ENCODE measurements at places on chromosomes 2 and 18.

DNA sequence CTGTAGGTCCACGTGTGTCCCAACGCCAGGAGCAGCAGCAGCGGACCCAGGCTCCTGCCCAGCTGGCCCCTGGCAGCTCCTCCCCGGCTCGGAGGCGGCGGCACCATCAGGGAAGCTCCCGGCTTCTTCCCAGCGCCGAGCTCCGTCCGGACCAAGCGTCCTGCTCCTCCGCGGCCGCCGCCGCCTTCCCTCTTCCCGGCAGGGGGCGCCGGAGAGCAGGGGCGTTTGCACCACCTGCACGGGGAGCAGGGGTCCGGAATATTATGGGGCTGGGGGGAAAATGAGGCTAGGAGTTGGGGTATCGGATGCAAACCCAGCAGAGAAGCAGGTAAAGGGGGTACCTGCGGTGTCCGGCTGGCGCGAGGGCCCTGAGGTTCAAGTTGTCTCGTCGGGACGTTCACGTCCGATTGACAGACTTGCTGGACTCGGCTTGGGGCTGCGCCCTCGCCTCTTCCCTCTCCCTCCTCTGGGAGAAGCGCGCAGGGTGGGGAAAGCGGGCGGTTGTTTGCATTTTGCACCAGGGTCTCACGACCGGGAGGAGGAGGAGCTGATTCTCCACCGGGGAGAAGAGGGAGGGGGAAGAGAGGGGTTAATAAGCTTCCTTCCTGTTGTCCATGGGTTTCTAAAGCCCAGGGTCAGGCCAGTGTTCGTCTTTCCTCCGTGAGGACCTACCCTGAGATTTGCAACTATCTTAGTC, at the start of gene CCBE1:
Gene CCBE1, minus strand, starts transcription at position 188 of the 697 bp plus-strand sequence.
- DNase-seq, result peak; percentile 1

- DNase-seq, result no peak
Observed at GRCh38 chr18:75110846-75111415, 98.0 kb downstream of the PTGR3 start.

- no peak for DNase-seq
Observed at GRCh38 chr2:240538031-240538780, 19.6 kb downstream of the ANKMY1 start.

DNA sequence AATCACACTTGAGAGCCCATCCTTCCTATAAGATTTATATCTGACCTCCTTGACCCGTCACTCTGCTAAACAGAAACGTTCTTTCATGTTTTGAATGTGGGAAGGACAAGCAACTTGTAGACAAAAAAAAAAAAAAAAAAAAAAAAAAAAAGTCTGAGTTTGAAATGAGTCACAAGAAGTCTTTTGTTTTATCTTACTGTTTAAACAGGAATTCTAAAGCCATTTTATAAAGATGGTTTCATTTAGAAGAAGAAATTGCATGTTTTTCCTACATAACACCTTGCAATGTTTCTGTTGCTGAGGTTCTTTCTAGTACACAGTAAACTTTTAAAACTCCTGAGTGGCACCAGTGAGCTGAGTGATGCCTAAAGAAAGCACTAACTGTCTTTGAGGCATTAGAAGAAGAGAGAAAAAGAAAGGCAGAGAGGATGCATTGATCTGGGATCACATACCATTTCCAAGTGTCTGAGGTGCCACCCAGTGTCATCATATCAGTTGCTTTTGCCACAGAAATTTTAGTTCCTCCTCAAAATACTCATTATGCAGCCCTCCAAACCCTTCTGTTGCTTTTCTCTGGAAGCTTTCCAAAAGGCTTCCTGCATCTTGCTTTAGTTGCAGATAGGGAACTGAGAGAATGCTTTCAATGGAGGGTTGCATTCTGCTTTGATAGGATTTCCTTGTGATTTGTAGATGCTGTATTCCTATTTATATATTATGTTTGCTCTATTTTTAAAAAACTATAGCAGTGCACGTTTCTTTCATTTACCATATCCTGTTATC, 69.1 kb downstream of the ACVR2A start:
- DNase-seq, result no peak

GRCh38 chr2:130319536-130319935, 23.2 kb upstream of the IMP4 start:
- DNase-seq, result no peak

DNA sequence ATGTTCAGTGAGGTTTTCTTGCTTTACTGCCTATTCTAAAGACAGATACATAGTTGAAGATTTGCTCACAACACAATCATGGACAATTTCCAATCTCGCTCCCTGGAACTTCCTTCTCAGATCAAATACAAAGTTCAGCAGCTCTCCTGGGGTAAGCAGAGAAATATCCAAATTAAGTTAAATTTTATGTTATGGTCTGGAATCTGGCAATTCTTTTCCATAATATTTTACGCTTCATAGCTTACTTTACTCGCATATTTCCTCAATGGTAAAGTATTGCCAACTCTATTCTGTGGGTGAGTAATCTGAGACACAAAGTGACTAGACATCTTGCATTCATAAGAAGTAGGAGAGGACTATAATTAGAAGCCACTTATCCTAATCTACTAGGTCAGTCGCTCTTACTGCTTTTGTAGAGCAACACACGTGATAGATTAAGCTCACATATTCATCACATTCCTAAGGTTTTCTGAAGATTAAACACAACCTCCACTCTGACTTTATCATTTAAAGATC, 529.4 kb downstream of the CCDC85A start:
- DNase-seq, result no peak

- DNase-seq, result no peak
Observed at GRCh38 chr18:3008541-3008940, 4.4 kb downstream of the LPIN2 start.

GRCh38 chr2:240399419-240400324, 35.8 kb upstream of the GPC1 start:
- no peak for DNase-seq

- no peak for DNase-seq
Observed at GRCh38 chr2:47002480-47003381, 87.1 kb upstream of the MCFD2 start.

DNA sequence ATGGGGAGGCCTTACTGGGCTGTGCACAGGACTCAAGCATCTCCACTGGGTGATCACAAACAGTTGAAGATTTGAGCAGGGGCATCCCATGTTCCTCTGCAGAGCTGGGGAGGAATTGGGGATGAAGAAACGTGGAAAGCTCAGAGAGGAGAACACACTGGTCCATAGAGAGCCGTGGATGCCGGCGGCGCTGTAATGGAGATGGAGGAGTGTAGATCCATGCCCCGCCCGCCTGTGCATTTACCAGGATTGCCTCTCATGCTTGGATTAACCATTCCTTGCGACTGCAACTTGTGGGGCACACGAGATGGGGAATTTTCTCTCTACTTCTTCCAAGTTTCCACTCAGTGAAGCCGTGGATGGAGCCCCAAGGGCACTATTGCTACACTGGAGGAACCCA, 115.9 kb downstream of the NCK2 start:
- no peak for DNase-seq

- DNase-seq, result peak; percentile 1
Observed at GRCh38 chr2:99336804-99337112, 431 bp upstream of the EIF5B start.

DNA sequence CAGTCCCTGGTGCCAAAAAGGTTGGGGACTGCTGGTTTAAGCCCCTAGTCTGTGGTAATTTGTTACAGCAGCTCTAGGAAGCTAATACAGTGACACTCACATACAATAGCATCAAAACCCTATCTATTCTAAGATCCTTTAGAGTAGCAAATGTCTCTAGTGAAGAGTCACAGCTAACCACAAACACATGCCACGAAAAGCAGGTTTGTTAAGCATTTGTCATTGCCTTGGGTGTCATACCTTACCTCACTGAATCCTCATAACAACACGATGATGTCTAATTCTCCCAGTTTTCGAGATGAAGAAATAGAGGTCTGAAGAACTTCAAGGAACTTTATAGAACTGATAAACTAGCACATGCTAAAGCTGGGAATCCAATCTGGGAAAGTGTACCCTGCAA, 29.6 kb upstream of the RNF152 start:
- no peak for DNase-seq

GRCh38 chr2:208643145-208643544, 236.6 kb downstream of the PTH2R start:
- no peak for DNase-seq

DNA sequence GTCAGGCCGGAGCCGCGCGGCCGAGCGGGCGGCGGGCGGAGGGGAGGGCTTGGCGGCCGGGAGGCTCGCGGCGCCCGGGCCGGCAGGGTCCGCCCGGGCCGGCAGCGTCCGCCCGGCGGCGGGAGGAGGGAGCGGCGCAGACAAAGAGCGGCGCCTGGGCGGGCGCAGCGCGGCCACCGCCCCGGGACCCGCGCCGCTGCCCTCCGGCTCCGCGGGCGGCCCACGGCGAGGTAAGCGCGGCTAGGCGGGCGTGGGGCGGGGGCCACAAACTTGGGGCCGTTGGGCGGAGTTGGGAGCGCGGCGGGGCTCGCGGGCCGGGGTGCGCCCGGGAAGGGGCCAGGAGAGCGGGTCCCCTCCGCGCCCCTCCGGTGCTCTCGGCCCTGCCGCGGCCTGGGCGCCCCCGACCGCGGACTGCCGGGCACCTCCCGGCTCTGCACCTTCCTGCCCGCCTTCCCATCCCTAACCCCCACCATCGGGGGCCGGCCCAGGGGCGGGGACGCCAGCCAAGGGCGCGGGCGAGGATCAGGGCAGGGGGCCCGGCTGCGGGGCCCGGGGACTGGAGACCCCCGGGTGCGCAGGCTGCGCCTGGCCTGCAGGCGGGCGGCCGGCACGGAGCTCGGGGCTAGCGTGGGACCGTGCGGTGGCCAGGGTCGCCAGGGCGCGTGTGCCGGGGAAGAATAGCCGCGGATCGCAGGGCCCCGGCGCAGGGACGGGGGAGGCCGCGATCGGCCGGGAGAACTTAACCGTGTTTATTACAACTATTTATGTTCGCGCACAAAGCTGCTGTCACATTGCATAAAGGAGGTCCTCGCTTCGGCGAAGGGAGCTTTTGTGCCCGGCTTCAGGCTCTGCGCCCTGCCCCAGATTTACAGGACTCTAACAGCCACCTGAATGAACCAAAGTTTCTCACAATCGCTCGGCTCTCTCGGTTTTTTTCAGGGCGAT, at the start of gene NCK2:
Gene NCK2, plus strand, starts transcription at position 4 of the 945 bp plus-strand sequence. CDS start 110,152 bp downstream, outside the sequence.
- DNase-seq, result no peak

- DNase-seq, result no peak
Observed at GRCh38 chr2:217622205-217623060, 380.4 kb downstream of the TNS1 start.

- DNase-seq, result no peak
Observed at GRCh38 chr2:128302011-128302743, 16.5 kb downstream of the HS6ST1 start.

DNA sequence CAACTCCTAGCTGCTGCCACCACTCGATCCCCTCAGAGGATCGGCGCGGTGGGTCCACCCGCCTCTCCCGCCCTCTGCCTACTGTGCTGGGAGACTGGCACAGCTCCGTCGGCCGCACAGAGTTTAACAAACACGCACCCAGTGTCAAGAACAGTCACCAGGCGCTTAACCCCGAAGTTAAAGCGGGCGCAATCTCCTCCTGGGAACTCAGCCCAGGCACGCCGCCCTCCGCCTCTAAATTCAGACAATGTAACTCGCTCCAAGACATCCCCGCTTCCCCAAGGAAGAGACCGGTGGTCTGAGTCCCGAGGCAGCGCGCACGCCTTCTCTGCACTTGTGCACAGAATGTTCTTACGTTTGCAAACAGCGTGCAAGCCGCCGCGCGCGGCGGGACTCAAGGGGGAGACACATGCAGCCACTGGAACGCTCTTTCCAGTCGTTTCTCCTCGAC, 533 bp downstream of the CXCR4 start:
- DNase-seq, result peak; percentile 34

GRCh38 chr2:174208026-174208425, 40.3 kb downstream of the OLA1 start:
- no peak for DNase-seq

GRCh38 chr2:136116151-136116812, 1.7 kb downstream of the CXCR4 start:
- peak; percentile 32 for DNase-seq

GRCh38 chr2:134782792-134783191, 55.6 kb upstream of the ACMSD start:
- DNase-seq, result no peak

GRCh38 chr2:222797871-222798270, 63.0 kb upstream of the ACSL3 start:
- DNase-seq, result no peak

DNA sequence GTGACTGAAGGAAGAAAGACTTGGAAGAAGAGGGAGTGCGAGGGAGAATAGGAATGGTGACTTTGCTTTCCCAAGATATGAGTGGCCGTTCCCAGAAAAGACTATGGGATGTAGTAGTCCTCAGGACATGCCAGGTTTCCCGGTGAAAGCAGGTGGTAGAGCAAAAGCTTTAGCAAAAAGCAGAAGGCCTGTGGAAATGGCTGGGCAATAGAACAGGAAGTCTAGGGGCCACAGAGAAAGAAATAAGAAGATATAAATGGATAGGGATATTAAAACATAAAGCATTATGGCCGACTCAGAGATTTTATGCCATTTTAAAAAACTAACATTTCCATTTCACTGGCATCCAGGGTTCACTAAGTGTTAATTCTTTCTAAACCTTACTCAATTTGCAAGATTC, 1.2 kb upstream of the SERPINB13 start:
- DNase-seq, result no peak
